ENCODE measurements at places on chromosomes 3 and 15. TPM values are rescaled to one million over a fixed set of nuclear protein-coding genes. Genes with fewer than 3 reads are reported as not detected.

TMF1 gene
- 15.8 TPM for total RNA-seq

DAG1 gene
- total RNA-seq, result 56.9 TPM

KIF15 gene
- total RNA-seq, result 13.3 TPM

MYRIP gene
- not detected for total RNA-seq

USP50 gene
- not detected for total RNA-seq

TERC gene
- not detected for total RNA-seq

SYNPR gene
- total RNA-seq, result not detected

SNTN gene
- total RNA-seq, result not detected

OSBPL10 gene
- total RNA-seq, result 15.5 TPM

SNX1 gene
- total RNA-seq, result 75.7 TPM

NFKBIZ gene
- 8.4 TPM for total RNA-seq

HRG gene
- total RNA-seq, result not detected

MED12L gene
- total RNA-seq, result 1.2 TPM

HTR3D gene
- total RNA-seq, result not detected

PAK6 gene
- 0.09 TPM for total RNA-seq

LMAN1L gene
- not detected for total RNA-seq

GYG1 gene
- total RNA-seq, result 32.6 TPM

PIGZ gene
- 1.2 TPM for total RNA-seq

TLR9 gene
- not detected for total RNA-seq

CCR9 gene
- total RNA-seq, result not detected

ACAN gene
- total RNA-seq, result 0.78 TPM

NXPE3 gene
- 24.6 TPM for total RNA-seq

RPUSD3 gene
- total RNA-seq, result 55.8 TPM

SERINC4 gene
- not detected for total RNA-seq

ALDH1A2 gene
- 0.38 TPM for total RNA-seq

CTXND1 gene
- total RNA-seq, result not detected

GHRL gene
- total RNA-seq, result not detected

GHSR gene
- not detected for total RNA-seq

Measured in A549 treated with ZK216348 at 1 μM for 4 hours (cell line).